Stimulated activated CD4-positive, alpha-beta T cell treated with anti-CD3 and anti-CD28 coated beads, Interleukin-12 subunit alpha, Interleukin-12 subunit beta, amount 100 ng/mL, for 4 hours (primary cell): ENCODE measurements at places on chromosomes 7 and 10.

DNA sequence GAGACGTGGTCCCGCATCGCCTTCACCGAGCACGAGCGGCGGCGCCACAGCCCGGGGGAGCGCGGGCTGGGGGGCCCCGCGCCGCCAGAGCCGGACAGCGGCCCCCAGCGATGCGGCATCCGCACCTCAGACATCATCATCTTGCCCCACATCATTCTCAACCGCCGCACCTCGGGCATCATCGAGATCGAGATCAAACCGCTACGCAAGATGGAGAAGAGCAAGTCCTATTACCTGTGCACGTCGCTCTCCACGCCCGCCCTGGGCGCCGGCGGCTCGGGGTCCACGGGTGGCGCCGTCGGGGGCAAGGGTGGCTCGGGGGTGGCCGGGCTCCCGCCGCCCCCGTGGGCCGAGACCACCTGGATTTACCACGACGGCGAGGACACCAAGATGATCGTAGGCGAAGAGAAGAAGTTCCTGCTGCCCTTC is 737 bp downstream of the CNNM2 start:
- peak; percentile 25 for DNase-seq

DNA sequence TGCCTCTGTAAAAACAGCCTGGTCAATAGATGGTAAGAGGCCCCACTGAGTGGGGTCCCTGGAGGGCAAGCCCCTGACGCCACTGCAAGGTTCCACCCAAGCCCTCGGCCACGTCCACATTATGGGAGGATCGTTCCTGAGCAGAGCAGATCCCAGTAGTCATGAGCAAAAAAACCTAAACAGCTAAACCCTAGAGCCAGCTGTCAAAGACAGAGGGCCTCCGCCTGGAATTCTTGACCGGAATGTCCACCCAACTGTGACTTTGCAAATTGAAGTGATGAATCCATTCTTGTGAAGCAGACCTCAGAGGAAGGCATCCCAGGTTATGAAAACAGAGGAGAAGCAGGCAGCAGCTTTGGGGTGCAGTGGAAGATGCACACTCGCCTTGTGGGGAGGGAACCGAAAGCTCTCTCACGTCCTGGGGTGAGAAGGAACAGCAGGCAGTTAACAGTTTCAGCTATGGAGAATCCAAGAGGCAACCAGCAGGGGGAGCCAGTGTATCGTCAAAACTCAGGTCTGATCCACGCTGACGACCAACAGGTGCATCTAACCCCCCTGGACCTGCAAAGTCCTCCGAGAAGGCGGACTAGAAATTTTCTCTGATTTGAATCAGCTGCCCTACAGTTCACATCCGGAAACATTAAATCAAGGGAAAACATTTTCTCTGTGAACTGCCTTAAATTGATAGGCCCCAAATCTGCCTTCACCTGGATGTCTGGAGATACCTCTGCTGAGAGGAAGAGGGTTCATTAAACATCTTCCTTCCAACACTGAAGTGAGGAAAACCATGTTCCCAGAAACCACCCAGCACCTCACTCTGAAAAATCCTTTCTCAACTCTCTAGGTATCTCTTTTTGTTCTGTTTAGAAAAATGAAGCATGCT is 139.1 kb upstream of the PFKP start:
- peak; percentile 70 for DNase-seq

GRCh38 chr10:103736763-103737162 is 118.6 kb downstream of the SH3PXD2A start:
- DNase-seq = no peak

DNA sequence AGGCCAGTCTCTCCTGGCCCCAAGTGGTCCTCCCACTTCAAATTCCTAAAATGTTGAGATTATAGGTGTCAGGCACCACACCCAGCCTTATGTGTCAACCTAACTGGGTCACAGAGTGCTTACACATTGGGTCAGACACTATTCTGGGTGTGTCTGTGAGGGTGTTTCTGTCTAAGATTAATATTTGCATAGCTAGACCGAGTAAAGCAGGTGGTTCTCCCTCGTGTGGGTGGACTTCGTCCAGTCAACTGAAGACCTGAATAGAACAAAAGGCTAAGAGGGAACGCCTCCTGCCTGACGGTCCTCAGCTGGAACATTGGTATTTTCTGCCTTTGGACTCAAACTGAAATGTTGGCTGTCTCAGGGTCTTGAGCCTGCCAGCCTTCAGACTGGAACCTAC is 11.5 kb downstream of the PPIF start:
- no peak for DNase-seq

DNA sequence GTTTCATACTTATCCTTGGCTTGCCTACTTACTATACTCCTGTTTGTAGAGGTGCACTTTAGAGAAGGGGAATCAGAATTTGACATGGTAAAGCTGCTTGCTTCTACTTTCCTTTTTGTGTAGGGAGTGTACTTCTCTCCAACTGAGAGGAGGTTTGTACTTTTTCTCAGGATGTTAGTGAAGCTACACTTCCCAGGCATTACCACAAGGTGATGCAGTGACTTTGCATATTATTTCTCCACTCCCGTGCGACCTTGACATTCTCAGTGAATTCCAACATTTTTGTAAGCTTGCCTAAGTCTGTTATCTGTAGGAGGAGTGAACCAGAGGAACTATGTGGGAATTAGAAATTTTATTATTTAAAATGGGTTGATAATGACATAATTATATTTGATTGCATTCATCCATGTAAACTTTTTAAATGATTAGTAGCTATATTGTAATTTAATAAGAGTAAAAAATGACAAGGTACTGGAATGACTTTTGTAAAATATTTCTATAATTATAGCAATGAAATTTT is 5.2 kb downstream of the TAX1BP1 start:
- DNase-seq = no peak

DNA sequence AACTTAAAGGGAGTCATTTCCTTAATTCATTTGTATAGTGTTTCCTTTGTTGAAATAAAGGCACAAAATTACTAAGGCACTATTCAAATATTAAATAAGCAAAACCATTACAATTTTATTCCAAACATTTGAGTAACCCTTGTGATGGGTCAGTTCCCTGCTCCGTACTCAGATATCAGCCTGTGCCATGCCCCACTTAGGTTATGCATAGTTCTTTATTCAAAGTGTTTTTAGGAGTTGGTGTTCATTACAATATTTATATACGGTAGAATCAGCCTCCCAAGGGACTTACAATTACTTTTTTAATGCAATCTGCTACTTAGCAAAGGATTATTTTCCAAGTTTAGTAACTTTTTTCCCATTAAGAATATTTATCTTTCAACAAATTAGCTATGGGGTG is 119.3 kb upstream of the SEMA3D start:
- DNase-seq = no peak

GRCh38 chr10:1683649-1684048 is 53.7 kb downstream of the ADARB2 start:
- DNase-seq = no peak

DNA sequence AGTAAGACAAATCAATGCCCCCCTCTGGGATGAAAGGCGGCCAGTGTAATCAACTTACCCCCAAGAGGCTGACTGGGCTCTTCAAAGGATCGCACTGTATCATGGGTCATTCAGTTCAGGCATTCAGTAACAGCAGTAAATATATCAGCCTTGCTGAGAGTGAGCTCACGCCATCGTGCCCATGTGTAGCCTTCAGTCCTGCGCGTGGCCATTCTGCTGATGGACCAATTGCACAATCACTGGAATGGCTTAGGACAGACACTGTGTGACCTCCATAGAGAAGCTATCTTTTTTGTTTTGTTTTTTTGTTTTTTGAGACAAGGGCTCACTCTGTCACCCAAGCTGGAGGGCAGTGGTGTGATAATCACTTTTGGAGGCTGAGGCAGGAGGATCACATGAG is 9.1 kb upstream of the PRKRIP1 start:
- no peak for DNase-seq
